ENCODE measurements at places on chromosomes 5 and 9.

GRCh38 chr9:94783928-94784327, 57.4 kb downstream of the AOPEP start:
- no peak for DNase-seq

- no peak for DNase-seq
Observed at GRCh38 chr5:140978260-140978659, 12.0 kb downstream of the PCDHAC2 start.

- DNase-seq: no peak
Observed at GRCh38 chr5:180343110-180343830, 9.9 kb downstream of the GFPT2 start.

GRCh38 chr9:101028346-101029314, at the start of gene PLPPR1:
Gene PLPPR1, plus strand, starts transcription at chr9:101028727.
- DNase-seq: no peak

- no peak for DNase-seq
Observed at GRCh38 chr9:137366445-137366810, 56.5 kb downstream of the EXD3 start.

DNA sequence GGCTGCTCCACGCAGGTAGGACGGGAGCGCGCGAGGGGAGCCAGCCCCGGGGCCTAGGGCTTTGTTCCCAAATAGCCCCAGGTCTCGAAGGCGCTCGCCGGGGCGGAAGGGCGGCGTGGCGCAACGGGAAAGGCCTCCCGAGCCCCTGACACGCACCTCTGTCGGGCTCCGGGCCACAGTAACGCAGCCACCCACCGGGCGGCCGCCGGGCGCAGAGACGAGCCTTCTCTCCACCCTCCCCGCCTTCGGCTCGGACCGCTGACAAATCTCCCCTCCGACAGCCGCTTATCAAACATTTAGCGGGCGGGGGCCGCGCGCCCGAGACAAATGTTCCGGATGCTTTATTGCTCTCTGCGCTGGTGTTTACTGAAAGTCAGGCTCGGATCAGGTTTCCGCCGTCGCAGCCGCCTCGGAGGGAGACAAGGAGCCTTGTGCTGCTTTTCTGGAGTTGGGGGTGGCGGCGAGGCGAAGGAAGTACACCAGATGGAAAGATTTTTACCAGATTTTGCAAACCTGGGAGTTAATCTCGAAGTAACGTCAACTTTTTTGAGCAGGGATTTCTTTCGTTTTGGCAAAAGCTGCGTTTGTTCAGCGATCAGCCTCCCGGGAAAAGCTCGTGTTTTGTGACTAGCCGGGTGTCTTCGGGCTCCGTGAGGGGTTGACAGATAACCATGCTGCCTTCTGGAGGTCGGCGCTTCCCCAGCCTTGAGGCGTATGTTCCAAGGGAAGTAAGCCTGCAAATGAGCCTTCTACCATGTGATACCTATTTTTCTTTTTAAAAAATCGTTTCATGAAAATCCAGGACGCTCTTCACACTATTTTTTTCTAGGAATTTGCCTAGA, 950 bp downstream of the RGMB start:
- DNase-seq: no peak

GRCh38 chr9:17005056-17005823, 129.6 kb upstream of the CNTLN start:
- no peak for DNase-seq

- no peak for DNase-seq
Observed at GRCh38 chr9:87443461-87443860, 54.2 kb upstream of the DAPK1 start.

DNA sequence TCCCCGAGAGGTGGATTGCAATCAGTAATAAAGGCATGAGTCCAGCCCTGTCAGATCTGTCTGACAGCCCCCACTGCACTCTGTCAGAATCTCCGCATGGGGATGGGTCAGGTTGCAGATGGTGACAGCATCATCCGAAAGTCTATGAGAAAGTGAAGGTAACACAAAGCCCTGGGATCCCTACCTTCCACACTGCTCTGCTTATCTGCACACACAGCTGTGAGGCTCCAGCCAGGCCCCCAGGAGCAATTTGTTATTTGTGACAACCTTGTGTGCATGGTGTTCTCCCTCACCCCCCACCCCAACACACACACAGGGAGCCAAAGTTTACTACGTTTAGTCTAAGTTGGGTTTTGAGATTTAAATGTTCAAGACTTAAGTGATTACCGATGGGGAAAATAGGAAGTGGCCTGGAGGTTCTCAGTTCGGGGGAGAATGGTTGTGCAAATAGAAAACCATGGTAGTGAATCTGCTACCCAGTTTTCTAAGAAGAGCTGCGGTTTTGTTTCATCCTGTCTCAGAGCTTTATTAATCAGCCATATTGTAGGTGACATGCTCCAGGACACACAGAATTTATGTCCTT, 92.7 kb downstream of the SV2C start:
- no peak for DNase-seq

GRCh38 chr5:624118-624950, 12.2 kb downstream of the CEP72 start:
- DNase-seq: no peak

DNA sequence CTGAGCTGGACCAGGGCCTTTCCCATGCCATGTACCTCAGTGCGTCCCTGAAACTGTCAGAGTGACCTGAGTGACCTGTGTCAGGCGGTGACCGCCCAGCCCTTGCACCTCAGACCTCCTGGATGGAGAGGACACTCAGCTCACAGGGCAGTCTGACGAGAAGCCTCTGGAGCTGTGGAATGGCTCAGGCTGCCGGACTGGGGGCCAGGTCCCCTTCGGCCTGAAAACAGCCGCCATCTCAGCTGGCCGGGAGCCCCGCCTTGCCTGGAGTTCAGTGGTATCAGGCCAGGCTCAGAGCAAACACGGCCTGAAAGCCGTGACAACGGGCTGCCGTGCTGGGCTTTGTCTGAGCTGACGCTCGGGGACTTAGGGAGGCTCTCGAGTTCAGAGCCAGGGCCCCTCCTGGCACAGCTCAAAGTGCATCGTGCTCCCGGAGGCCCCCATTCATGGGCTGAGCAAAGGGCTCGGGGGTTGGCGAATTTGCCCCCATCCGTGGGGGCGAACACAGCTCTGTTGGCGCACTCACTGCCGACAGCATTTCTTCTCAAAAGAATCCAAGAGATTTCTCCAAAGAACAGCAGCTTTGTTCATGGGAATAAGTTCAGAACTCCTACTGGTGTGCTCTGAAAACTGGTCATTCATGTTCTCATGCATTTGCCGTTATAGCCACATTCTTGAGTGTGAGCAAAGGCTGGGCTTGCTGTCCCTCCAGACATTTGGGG, 8.4 kb upstream of the SLC9A3 start:
- DNase-seq: no peak

DNA sequence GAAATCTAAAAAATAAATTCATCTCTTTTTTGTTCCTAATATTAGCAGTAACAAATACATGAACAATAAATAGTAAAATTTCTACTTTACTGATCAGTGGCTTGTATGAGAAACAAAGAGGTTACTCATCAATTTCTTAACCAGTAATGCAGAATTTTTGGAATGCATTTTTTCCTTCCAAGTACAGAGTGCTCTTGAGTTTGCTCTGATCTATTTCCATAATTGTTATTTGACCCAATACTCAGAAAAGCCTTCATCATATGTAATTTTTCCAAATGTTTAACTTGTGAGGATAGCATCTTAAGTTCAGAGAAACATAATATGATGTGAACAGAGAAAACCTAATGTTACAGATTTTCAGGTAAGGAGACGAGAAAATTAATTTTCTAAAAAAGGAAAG, 47.3 kb downstream of the FBN2 start:
- DNase-seq: no peak

DNA sequence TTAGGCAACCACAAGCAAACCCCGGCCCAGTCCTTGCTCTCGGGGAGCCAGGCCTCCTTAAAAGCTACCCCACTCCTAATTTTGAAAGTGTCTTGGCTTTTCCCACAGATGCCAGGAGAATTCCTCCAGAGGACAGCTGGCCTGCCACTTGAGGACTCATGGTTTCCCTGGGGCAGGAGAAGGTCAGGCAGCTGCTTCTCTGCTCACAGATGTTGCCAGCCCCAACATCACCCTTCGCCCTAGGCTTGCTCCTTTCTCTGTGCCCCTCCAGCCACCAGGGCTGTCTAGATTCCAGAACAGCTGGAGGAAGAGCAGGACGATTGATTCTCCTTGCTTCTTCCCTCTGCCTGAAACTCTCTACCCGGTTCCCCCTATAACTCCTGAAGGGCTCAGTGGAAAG, 8.5 kb downstream of the GGTA1 start:
- DNase-seq: no peak

- DNase-seq: no peak
Observed at GRCh38 chr9:81394881-81395675, 294.3 kb downstream of the TLE1 start.

DNA sequence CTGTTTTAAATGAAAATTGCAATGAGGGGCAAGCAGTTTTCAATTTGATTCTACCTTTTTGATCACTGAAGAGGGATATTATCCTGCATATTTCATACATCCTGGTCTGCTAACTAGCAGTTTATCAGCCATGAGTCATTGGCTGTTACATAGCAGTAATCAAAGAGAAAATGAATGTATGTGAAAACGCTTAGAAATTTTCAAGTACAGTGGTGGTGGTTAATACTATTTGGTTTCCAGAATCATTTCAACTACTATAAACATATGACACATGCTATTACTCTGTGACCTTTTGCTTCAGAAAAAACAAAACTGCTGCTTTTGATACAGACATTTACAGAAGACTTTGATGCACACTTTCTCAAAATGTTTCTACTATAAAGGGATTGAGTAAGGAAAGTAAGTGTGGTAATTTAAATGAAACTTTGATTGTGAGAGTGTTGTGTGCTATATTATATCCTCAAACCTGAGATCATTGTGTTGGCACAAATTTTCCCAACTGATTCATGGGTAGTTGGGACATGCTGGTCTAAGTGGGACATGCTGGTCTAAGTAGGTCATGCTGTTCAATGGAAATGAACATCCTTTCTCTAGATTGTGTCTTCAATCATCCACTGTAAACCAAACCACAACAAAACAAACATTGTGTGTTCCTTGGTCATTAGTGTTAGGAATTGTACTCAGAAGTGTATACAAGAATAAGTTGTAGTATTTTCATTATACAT, 5.1 kb downstream of the RNF14 start:
- DNase-seq: no peak

DNA sequence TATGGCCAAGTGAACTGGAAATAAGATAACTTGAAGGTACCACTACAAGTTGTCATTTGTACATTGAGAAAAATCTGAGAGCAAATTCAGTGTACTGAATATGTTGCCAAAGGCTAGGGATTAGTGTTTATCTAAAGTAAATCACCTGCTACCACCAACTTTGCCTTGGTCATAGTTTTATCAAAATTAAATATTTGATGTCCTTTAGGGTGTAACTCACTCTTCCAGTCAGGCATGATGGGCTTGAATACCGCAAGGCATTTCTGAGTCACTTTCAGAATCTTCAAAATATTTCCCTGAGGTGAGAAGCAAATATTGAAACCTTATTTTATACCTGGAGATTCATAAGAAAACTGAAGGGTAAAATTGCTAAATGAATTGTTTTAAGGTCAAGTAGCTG, 1338.6 kb upstream of the ACO1 start:
- no peak for DNase-seq

- no peak for DNase-seq
Observed at GRCh38 chr9:14932641-14933040, 22.4 kb upstream of the FREM1 start.

DNA sequence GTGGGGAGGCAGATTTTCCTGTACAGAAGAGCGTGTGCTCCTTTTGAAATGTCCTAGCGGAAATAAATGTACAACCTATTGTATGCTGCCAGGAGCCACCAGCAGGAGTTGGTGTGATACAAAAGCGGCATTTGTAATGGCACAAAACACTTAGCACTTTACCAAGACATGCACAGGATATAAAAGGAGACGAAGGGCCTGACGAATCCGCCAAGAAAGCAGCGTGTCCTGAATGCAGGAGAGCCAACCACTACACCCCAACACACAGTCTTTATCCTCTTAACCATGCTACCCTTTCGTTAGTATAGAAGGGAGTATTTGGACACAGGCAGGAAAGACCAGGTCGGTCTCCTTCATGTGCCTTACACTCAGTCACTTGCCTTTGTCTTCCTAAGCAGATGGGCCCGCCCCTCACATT, 218.1 kb downstream of the TRIM32 start:
- DNase-seq: no peak

- no peak for DNase-seq
Observed at GRCh38 chr9:92970467-92970923, 23.2 kb downstream of the FGD3 start.

DNA sequence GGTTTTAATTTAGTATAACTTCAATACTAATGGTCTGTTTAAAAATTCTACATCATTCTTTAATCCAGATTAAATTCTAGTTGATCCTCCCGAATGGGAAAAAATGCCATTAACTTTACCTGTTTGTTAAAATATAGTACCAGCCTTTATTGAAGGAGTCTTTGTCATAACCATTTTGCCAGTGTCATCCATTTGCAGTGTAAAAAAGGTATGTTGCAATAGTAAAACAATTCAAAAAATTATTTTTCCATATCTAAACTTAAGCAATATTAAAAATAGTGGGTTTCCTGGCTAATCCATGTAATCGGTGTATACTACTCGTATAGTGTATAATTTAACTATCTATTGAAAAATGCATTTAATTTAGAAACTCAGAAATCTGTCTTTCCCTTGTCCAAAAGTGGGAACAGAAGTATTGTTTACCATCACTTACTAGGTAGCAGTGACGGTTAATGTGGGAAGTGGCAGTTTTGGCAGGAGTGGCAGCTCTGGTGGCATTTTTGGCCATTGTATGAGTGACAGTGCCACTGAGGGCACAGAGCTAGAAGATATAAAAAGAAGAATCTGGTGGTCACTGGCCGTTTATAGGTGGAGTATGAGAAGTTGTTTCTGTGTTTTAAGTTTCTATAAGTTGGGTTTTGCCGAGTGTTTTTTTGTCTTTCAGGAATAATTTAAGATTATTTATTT, 1.9 kb downstream of the AP3S1 start:
- no peak for DNase-seq

- no peak for DNase-seq
Observed at GRCh38 chr5:178274781-178275537, 42.4 kb upstream of the PHYKPL start.

GRCh38 chr5:33275391-33275790, 165.4 kb upstream of the TARS1 start:
- no peak for DNase-seq

- no peak for DNase-seq
Observed at GRCh38 chr5:61623401-61624069, 291.5 kb downstream of the ZSWIM6 start.

GRCh38 chr9:90783552-90783951, 18.1 kb upstream of the SYK start:
- no peak for DNase-seq

DNA sequence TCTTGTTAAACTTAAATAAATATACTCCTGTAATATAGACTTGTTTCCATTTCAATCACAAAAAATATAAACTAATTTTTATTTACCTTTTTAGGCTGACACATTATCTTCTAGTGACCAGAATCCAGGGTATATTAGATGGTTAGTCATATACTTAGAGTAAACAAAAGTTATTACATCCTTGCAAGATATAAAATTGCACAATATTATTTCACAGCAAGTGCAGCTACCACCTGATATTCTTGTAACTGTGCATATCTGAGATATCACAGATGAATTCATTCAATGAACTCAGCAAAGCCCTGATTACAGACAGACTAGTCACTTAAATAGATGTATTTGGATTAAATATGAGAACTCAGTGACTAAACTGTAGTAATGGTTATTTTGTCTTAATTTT, 25.6 kb upstream of the ARRDC3 start:
- DNase-seq: no peak

Measured in T-helper 2 cell treated with Interferon-gamma antibody and Interleukin-4, amounts not matched to agents 5 μg/mL and 100 μg/mL, for 36 hours (primary cell).